ENCODE measurements at places on chromosomes 12 and 14. TPM values are rescaled to one million over a fixed set of nuclear protein-coding genes. Genes with fewer than 3 reads are reported as not detected.

The ACADS gene
- 7.2 TPM for total RNA-seq

The PPP1R1A gene
- total RNA-seq = not detected

The APOF gene
- total RNA-seq = not detected

The KCNH3 gene
- total RNA-seq = 0.29 TPM

The LRTM2 gene
- total RNA-seq = not detected

The SAMD15 gene
- total RNA-seq = 3.6 TPM

The CRIP2 gene
- total RNA-seq = 60.7 TPM

The IQSEC3 gene
- not detected for total RNA-seq

The WNT5B gene
- 120 TPM for total RNA-seq

The APOLD1 gene
- 8.4 TPM for total RNA-seq

The MYO1H gene
- not detected for total RNA-seq

Measured in placental pericyte (primary cell).